ENCODE measurements at places on chromosomes 5 and 9. TPM values are rescaled to one million over a fixed set of nuclear protein-coding genes. Genes with fewer than 3 reads are reported as not detected.

- no peak for DNase-seq
These were observed 3.5 kb downstream of the NRARP start for GRCh38 chr9:137298401-137299202.

DNA sequence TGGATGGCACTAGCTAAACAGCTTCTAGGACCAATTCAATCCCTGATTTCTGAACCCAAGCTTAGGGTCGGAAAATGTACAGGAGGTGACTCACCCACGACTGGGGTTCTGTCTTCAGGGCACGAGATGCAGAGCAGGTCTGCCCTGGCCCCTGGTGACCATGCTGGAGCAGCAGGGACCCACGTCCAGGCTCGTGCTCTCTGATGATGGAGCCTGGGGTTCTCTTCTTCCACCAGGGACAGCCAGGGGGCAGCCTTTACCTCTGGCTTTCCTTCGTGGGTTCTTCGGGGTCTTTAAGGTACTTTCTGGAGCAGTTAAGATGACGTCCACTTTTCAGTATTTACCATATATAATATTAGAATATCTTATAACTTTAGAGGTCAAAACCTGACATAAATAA is 2.1 kb downstream of the CFAP77 start:
- no peak for DNase-seq

The F2R gene
- 105 TPM for total RNA-seq

The CARTPT gene
- not detected for total RNA-seq

The ANKRD31 gene
- 0.21 TPM for total RNA-seq

- no peak for DNase-seq
These were observed 22.1 kb upstream of the PTGES start for GRCh38 chr9:129774791-129775447.

The ZBED3 gene
- 6.0 TPM for total RNA-seq

The SOWAHA gene
- 0.21 TPM for total RNA-seq

DNA sequence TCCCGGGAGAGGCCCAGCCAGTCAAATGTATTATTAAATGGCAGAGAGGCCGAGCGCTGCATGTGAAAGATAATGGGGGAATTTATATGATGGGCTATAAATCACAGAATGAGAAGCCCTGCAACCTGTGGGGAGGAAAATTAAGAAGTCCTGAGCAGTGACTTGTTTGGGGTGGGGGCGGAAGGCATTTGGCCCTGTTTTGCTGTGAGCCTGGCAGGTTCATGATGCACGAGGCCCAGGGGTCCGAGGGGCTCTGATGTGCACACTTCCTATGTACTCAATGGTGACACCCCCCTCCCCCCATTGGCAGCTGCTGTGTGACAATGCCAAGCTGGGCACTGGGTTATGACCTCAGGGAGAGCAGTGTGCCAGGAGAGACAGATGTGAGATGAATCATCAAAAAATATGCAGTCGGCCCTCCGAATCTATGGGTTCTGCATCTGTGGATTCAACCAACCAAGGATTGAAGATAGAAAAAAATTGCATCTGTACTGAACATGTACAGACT is 13.7 kb upstream of the DAB2IP start:
- DNase-seq = no peak

The GRXCR2 gene
- total RNA-seq = not detected

The CNTNAP3B gene
- total RNA-seq = 4.9 TPM

DNA sequence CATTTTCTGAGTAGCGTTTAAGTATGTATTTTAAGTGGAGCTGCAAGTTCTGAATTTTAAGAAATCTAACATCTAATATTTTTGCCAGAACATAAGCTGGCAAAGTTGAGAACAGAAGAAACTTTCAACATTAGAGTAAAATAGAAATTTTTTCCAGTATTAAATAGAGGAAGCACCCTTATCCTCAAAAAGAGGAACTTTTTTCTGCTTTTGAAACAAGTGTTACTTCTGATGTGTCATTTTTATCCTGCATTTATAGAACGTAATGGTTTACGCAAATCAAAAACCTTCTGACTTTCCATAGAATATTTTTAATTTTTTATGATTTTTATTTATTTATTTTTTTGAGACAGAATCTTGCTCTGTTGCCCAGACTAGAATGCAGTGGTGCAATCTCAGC is 21.8 kb downstream of the ZBED3 start:
- no peak for DNase-seq

GRCh38 chr5:132787076-132787475 is 10.0 kb upstream of the SEPTIN8 start:
- no peak for DNase-seq

GRCh38 chr9:6199596-6199995 is 16.0 kb upstream of the IL33 start:
- DNase-seq = no peak

DNA sequence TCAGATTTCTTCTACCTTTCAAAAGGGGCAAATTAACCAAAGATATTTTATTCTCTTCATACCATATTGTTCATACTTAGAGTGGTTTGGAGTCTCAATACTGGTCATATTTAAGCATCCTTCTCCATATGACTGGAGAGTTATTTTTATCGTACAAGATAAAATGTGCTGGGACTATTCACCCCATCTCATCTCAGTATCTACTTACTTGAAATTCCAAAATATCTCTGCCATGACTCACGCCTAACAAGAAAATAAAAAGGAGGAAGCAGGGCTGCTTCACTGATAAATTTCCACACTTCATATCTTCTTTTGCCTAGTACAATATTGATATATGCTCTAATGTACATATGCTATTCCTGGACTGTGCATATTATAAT is 277.9 kb upstream of the CDH9 start:
- DNase-seq = no peak

DNA sequence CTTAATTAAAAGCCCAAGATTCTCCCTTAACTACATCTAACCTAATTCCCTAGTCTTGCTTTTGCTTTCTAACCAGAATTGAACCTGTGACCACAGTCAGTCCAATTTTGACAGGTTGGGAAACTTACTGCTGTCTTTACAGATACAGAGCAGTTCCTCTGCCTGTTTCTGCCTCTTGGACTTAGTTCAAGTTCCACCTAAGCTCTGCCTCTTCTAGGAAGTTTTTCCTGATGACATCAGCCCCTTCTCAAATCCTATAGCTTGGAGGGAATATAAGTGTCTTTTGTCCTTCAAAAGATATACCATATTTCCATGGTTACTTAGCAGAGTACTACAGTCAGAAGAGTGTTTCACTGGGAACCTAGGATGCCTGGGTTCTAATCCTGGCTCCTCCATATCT is 31.7 kb downstream of the BRINP1 start:
- DNase-seq = no peak

The ANKRD20A1 gene
- total RNA-seq = 0.08 TPM

- DNase-seq = no peak
These were observed 498.2 kb downstream of the CDH12 start for GRCh38 chr5:22354956-22355355.

- no peak for DNase-seq
These were observed 19.9 kb upstream of the GLIPR2 start for GRCh38 chr9:36116593-36116992.

The LECT2 gene
- total RNA-seq = not detected

DNA sequence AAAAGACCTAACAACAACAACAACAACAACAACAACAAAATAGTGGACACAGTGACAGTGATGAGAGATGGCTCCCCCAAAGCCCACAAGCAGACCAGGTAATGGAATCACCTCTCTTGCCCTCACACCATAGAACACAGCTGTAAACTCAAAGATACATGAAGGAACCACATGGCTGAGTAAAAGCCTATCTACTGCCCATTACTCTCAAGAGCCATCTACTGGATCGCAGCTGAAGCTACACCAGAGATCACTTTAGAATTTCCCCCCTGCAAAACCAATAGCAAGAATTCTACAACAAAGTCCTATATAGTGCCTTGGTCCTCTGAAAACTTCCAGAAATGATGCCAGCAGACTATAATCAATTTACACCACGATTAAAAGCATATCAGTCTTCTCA is 1537.6 kb upstream of the CDH9 start:
- no peak for DNase-seq

The SPEF2 gene
- total RNA-seq = 3.2 TPM

- no peak for DNase-seq
These were observed 23.0 kb upstream of the MEIKIN start for GRCh38 chr5:131968396-131968954.

The TIFAB gene
- not detected for total RNA-seq

GRCh38 chr5:9500625-9501024 is 45.2 kb downstream of the SEMA5A start:
- no peak for DNase-seq

GRCh38 chr9:3401221-3401954 is 124.4 kb downstream of the RFX3 start:
- no peak for DNase-seq

The IRX1 gene
- total RNA-seq = 6.5 TPM

DNA sequence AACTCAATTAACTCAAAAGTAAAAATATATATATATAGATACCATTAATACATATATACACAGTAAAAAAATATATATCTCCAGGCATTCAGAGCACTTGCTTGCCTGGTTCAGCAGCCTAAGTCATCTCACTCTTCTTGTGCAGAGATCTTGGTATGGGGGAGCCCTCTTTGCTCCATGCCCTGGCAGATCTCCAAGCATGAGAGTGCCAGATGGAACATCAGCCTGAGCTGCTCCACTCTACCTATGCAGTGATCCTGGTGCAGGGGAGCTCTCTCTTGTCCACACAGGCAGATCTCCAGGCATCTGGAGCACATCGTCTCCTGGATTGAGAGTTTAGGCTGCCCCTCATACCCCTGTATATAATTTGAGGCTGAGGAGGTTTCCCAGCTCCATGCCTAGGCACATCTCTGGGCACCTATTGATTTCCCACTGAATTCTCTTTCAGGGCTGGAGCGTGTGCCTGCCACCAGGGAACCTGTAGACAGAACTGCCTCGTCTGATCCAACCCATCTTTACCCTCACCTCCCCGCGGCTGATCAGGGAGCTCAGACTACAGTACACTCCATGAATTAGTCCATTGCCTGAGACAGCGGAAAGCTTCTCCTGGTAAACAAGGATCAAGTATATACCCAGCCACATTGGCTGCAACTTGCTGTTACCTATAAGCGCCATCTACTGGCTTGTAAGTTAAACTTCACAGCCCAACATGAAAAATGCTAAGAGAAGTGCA is 342.4 kb upstream of the GRIA1 start:
- peak; percentile 43 for DNase-seq

- DNase-seq = no peak
These were observed 124.3 kb upstream of the NR3C1 start for GRCh38 chr5:143527808-143528207.

GRCh38 chr5:155434681-155435080 is 421.1 kb downstream of the KIF4B start:
- DNase-seq = no peak

DNA sequence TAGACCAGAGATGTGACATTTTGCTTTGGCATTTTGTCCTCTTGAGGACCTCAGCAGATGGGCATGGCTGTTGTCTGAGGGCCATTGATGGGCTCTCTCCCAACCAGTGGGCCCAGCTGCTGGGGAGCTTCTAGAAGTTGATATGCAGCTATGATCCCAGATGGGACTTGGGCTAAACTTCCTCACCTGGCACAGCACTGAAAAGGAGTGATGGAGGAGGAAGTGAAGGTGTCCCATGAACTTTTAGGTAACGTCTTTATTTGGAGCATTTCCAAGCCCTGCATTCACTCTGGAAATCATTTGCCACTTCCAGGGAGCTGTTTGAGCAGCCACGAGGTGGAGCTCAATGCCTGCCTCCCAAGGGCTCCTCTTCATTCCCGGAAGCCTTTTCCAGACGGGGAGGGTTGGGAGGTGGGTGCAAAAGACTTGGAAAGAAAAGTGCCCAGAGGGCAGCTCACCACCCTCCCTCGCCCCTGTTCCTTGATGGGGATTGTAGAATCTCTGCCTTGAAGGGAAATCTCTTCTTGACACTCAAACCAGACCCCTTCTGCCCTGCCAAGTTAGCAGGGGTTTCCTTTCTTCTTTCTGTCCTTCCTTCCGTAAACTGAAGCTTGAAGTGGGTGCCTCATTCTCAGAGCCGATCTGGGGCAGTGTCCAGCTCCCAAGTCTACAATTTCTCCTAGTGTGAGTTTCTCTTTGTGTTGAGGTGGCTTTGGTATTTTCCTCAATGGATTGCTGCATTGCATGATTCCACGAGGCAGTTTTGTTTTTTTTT is 18.1 kb upstream of the NEUROG1 start:
- DNase-seq = no peak

The PCDHB9 gene
- 0.71 TPM for total RNA-seq

GRCh38 chr5:57594436-57594835 is 111.8 kb upstream of the ACTBL2 start:
- no peak for DNase-seq

The SPDL1 gene
- total RNA-seq = 17.9 TPM

- no peak for DNase-seq
These were observed 88.9 kb downstream of the EBF1 start for GRCh38 chr5:159010661-159011442.
